ENCODE measurements at places on chromosomes 16 and 17. TPM values are rescaled to one million over a fixed set of nuclear protein-coding genes. Genes with fewer than 3 reads are reported as not detected.

The ARSG gene
- total RNA-seq: 6.5 TPM

DNA sequence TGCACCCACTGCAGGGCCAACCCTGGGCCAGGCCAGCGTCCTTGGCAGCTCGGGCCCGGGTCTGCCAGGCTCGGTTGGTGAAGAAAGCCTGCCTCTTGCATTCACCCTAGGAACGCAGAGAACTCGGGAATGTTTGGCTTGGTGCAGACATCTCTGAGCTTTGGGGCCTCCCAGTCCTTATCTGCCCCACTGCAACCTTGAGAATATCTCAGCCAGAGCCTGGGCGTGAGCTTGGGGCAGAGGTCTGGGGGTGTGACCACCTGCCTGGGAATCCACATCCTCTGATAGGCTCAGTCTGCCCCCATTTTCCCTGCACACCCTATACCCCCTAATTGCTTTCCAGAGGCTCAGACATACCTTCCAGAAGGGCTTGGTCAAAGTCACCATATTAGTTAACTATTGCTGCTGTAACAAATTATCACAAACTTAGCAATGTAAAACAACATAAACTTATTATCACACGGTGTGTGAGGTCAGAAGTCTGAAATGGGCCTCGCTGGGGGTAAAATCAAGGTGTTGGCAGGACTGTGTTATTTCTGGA, 30.7 kb upstream of the ZNF423 start:
- no peak for DNase-seq

GRCh38 chr17:1919201-1919600, 89.4 kb downstream of the RPA1 start:
- peak; percentile 18 for DNase-seq

DNA sequence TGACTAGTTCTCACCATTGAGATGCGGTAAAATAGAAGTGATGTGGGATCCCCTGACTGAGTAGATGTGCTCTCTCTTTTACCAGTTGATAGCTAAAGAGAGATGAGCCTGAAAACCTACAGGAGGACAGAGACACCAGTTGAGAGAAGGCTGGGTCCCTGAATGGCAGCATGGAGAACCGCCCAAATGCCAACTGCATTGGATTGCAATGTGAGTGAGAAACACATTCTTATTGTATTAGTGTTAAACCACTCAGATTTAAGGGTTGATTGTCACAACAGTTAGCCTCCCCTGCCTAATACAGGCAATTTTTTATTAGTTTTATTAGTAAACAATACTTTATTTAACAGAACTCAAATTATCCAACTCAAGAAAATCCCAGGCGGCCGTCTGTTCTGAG, 61.2 kb downstream of the SPACA3 start:
- no peak for DNase-seq

DNA sequence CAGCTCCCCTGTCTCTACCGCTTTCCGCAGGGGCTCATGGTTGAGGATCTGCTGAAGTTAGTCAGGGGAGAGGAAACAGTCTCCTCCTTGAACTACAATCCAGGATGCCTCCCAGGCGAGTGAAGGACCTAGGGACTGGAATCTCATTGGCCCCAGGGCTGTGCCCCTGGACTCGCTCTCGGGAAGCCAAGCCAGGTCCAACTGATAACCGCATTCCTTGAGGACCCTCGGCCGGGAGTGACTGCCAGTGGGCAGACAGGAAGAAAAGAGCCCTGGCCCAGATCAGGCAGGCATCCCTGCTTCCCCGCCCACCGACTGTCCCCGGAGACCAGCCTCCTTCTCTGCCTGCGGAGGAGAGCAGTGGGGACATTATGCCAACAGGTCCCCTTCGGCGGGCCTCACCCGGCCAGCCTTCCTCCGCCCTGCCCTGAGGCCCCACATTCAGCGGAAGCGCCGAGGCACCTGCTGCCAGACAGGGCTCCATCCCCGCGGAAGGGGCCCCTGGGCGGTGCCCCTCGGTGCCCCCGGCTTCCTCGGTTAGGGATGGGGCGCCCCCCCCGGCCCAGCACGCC, 776 bp downstream of the LRRC75A start:
- no peak for DNase-seq

All from right cardiac atrium (tissue), 5 donors.